Bone marrow (tissue), 2 donors: ENCODE measurements at places on chromosomes 2 and 18.

DNA sequence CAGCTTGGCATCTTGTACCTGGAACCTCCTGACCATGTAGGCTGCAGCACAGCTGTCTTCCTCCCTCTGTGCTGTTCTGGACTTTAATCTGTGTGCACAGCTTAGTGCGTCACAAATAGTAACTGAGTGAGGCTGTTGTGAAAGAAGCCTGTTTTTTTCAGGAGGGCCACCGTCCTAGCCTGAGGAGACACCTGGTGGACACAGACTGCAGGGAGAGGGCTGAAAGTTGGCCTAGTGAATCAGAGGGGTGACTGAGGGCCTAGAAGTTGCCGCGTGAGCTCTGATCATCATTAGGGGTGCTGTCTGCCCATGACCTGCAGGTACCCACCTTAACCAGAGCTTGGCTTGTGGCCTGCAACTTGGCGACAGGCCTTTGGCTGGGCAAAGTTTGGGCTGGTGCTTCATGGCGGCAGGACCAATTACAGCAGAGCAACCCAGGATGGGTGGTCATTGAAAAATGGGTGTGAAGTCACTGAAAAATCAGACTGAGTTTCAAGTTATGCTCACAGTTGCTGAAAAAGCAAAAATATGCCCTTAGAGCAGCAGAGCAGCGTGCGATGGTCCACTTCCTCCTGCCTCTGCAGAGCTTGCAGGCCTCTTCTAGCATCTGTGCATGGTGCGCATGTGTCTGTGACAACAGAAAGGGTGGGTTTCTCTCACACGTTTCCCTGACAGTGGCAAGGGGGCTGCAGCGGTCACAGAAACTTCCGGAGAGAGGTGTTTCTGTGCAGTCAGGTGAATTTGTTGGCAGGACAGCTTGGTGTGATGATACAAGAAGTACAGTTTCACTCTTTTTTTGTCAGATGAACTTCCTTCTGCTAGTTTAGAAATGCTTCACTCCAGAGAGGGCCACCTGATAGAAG, 9.6 kb downstream of the GDF7 start:
- no peak for DNase-seq

DNA sequence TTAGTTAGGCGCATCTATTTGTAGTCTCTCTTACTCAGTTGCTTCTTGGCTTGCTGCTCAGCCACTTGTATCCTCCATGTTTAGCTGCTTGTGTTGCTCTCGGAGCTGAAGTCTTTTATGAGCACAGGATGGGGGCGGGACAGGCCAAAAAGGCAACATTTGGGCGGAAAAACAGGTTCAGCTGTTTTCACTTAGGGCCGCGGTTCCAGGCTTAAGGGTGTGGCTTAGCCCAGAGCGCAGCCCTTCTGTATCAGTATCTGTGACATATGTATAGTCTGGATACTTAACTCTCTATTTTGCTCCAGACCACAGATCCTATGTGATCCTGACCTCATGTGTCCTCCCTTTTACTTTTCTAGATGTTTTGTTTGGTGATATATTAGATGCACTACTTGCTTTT, 763.5 kb downstream of the SUCLG1 start:
- no peak for DNase-seq

- no peak for DNase-seq
Measured at GRCh38 chr2:160737247-160737646, 243.6 kb upstream of the RBMS1 start.

GRCh38 chr2:84882414-84882738, 1.5 kb upstream of the TRABD2A start:
- DNase-seq: no peak

DNA sequence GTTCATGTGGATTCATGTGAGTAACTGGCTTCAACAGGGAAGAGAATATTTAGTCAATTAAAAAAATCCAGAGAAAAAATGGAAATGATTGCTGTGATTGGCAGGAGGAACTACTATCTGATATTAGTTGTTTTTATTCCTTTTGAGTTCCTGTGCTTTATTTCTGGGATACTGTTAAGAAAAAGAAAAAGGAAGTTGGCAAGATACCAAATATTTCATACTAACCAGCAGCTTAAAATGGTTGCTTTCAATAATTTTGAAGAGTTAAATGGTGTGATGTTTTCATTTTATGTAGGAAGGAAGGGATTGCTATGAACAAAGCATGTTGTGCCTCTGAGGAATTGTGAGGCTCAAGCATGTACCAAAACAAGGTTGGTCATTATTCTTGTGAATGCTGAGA, 8.1 kb upstream of the MTX2 start:
- no peak for DNase-seq

DNA sequence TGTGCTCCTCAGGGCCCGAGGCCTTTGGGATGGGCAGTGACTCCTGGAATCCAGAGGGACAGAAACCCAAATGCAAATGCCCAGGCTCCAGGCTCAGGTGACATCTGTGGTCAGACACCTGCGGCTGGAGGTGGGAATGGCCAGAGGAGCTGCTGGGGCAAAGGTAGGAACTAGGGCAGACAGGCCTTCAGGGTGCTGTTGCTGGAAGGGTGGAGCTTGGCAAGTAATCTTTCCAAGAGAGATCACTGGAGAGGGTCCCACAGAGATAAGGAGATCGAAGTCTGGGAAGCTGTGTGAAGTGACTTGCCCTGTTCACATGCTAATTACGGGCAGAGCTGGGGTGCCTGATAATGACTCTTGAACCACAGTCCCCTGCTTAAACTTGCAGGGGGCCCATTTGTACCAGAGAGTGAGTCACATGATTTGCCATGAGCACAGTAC, 82.4 kb downstream of the ACAA2 start:
- DNase-seq: no peak
